ENCODE measurements at places on chromosomes 4 and X.

DNA sequence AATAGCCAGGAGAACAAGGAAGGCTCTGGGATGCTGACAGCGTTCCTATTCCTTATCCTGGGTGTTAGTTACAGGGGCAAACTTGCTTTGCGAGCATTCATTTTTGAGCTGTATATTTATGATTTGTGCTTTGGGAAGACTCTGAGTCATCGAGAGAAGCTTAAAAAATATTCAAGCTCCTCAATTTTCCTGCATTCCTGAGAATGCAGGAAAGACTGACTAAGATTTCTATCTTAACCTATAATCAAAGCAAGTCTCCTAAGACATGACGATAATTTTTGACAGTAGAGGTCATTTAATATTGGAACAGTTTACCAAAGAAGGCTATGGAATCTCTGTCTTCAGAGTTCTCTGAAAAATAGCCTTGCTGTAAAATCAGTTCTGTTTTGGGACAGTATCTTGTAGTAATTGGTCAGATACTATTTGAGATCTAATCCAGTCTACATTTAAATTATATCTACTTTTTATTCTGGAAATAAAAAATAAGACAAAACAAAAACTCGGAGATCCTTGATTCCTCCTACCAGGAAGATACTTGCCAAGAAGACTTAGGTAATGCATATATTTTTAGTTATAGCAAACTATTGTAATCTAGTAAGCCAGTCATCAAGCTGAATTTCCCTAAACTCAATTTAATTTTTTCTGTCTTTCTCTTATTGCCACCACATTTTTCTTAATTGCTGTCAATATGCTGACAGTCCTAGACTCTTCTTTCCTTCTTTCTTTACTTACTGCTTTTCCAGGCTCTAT lies 31.7 kb downstream of the BBS12 start:
- DNase-seq, result no peak

GRCh38 chr4:2827874-2828751 lies 15.5 kb upstream of the ADD1 start:
- DNase-seq, result no peak

- DNase-seq, result no peak
These were observed 479.5 kb upstream of the AGA start for GRCh38 chr4:177921715-177922114.

GRCh38 chrX:103197721-103198306 lies 17.1 kb upstream of the BEX4 start:
- DNase-seq, result no peak

- DNase-seq, result no peak
These were observed 1.1 kb downstream of the OCIAD2 start for GRCh38 chr4:48905363-48906015.

DNA sequence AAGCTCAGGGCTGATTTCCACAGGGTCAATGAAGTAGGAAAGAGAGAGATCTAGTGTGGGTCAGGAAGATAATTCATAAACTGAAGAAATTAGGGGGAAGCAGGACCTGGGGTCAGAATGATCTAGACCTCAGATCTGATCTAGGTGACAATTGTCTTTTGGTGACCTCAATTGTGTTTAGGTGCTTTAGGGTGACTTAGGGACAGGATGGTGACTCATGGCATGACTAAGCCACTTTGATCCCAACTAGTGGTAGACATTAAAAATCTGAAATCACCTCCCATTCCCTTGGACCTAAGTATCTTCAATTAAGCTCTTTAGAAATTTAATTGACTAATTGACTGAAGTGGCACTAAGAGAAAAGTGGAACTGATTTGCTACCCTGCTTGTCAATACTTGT lies 36.7 kb upstream of the GRXCR1 start:
- no peak for DNase-seq

DNA sequence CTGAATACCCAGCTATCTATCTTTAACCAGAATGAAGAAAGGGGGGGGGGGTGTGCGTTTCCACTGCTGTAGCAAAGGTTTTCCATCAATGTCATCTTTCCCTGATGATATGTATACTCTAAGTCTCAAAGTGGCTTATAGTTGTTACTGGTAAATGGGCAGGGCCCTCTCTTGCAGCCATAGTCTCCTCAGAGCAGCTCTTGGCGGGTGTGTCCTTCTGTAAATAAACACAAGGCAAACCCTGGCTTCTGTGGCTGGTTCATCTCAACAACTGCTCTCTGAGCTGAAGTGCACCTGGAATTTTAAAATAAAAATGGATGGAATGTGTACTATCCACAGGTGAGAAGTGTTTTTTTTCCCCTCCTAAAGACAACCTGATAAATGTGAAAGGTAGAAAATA lies 57.5 kb upstream of the SCML1 start:
- DNase-seq, result no peak

GRCh38 chr4:186725469-186726425 lies 2.1 kb upstream of the FAT1 start:
- DNase-seq, result no peak

GRCh38 chr4:40662962-40663604 lies 33.4 kb upstream of the RBM47 start:
- DNase-seq, result no peak

GRCh38 chrX:120290107-120290506 lies 21.2 kb downstream of the TMEM255A start:
- no peak for DNase-seq

DNA sequence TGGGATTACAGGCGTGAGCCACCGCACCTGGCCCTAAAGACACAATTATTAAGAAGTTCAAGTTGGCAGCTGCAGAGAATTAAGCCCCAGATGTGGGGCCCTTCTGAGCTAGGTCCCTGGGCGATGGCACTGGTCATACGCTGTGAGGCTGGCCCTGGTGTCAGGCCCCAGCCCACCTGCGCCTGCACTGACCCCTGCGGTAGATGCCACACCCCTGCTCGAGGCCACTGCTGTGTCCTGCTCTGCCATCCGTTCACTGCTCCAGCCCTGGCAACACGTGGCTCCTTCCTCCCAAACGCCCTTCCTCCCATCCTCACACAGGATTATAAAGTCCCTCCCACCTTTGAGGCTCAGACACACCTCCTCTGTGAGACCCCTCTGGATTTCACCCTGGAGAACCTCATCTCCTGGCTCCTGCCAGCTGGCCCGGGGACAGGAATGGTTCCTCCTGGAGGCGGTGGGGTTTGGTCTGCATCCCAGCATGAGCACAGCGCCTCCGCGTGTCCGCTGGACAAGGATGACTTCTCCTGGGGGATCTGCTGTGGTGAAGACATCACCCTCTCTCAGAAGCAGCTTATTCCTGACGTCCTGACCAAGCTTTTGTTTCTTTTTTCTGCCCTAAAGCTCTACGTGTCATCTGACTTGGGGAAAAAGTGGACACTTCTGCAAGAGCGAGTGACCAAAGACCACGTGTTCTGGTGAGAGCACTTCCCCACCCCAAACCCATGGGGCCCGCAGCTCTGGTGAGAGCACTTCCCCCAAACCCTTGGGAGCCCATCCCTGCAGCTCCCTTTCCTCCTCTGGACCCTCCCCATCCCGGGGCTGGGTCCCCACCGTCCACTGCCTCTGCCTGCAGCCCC lies 219.0 kb upstream of the PSAPL1 start:
- DNase-seq, result no peak

- DNase-seq, result no peak
These were observed 199.5 kb upstream of the HS3ST1 start for GRCh38 chr4:11628093-11628725.

GRCh38 chrX:137916090-137916746 lies 350.3 kb downstream of the ZIC3 start:
- DNase-seq, result no peak

DNA sequence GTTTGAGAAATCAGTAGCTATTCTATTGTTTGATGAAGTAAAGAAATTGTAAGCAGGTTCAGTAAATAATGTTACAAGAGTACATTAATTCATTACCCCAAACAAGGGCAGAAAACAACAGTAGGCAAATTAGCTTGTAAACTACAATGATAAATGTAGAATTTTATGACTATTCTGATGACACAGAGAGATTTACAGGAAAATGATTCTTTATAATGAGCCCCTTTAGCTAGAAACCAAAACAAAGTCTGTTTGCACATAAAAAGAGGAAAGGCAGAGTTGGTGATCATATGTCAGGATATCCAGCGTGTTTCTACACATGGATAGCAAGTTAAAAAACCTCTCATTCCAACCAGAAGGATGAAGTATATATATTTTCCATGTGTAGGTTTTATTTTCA lies 204.8 kb downstream of the CFAP299 start:
- no peak for DNase-seq

- DNase-seq, result no peak
These were observed 836 bp downstream of the GPM6A start for GRCh38 chr4:175811228-175811627.

- DNase-seq, result no peak
These were observed 635.6 kb downstream of the STPG2 start for GRCh38 chr4:97507587-97508245.

- no peak for DNase-seq
These were observed 86.1 kb downstream of the SH3RF1 start for GRCh38 chr4:169184686-169185085.

DNA sequence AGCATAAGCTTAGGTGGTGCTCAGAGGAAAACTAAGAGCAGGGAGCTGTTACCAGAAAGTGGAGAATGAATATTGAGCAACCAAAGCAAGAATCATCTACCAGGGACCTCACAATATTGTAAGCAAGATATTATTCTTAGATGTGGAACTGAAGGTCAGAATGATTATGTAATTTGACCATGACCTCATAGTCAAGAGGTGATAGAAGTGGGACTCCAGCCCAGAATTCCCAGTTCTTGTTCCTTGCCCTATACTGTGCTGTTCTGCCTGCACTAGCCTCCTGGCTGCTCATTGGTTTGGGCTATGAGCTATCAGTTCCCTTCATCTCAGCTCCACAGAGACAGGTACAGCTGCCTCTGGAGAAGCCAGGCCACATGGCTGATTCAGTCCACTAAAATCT lies 229.4 kb downstream of the LDB2 start:
- no peak for DNase-seq

DNA sequence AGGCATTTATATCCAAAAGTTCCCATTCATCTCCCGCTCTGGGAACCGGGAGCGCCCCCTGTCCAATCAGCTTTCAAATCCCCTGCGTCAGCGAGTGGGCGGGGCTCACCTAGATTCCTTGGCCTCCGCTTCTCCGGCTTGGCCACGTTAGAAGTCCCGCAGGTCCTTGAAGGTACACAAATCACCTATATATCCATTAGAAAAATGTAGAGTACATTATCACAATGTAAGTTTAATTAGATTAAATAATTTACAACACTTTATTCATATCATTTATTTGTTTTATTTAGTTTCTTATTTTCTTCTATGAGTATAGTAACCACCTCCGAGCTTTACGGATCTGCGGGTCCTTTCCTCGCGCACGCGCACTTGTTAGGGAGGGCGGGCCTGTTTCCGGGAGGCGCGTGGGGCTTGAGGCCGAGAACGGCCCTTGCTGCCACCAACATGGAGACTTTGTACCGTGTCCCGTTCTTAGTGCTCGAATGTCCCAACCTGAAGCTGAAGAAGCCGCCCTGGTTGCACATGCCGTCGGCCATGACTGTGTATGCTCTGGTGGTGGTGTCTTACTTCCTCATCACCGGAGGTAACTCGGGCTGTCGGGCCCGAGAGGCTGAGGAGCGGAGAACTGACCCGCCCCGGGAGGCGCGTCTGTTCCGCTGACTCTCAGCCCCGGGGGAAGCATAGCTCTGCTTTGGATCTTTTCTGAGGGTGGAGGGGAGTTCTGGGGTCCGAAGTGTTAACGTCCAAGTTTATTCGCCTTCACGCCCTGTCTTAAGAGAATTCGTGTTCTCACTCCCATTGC lies at the start of gene OSTC:
OSTC (plus strand) TSS at position 388 of the 802 bp plus-strand sequence; CDS start at position 445, 57 bp downstream.
- DNase-seq, result peak; percentile 93

DNA sequence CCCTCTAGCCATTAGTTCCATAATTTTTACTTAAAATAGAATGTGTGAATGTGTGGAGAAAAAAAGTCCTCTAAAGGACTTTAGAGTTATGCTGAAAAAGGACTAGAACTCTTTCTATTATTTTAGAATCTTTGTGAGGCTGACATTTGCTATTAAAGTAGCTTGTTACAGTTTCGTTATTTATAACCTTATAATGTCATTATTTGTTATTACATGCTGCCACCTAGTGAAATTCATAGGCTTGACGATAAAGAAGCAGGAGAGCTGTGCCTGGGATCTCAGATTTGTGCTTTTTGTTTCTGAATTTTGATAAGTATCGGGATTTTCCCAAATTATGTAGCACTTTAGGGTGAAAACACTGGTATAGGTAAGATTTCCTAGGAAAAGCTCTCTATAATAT lies 38.5 kb upstream of the TAPT1 start:
- DNase-seq, result no peak

DNA sequence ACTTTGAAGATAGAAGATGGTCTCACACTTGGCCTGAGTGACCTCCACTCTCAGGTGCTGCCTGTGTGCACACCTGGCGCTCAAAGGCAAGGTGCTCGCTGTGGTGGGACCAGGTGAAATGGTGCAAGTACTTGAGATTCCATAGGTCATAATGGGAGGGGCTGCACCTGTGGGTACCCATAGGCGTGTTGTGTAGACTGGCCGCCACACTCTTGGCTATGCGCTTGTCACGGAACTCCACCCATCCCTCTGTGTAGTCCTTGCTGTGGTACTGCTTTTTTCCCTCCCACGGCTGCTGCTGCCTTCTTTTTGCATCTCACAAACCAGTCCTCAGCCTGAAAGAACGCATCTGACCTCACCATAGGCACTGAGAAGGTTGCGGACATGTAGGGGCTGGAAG lies 27.0 kb downstream of the METAP1 start:
- no peak for DNase-seq

DNA sequence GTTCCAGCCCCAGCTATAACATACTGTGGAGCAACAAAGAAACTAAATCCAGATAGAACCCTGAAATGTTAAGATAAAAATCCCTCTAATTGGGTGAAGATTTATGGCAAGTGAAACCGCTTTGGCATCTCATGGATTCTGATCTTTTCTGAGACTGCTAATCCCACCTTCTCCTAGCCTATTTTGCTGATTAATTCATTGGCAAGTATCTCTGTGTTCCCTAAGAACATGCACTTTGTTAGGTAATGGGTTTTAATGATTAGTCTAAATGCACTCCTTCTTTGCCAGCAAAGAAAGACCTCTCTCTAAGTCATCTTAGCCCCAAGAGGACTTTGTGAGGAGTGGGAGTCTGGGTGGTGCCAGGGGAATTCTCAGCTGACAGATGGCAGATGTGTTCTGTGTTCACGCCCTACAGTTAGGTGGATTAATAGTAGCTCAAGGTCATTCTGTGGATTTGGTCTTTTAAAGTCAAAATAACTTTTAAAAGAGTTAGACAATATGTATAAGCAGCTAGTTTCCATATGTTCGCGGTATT lies 171.3 kb downstream of the UNC5C start:
- no peak for DNase-seq

DNA sequence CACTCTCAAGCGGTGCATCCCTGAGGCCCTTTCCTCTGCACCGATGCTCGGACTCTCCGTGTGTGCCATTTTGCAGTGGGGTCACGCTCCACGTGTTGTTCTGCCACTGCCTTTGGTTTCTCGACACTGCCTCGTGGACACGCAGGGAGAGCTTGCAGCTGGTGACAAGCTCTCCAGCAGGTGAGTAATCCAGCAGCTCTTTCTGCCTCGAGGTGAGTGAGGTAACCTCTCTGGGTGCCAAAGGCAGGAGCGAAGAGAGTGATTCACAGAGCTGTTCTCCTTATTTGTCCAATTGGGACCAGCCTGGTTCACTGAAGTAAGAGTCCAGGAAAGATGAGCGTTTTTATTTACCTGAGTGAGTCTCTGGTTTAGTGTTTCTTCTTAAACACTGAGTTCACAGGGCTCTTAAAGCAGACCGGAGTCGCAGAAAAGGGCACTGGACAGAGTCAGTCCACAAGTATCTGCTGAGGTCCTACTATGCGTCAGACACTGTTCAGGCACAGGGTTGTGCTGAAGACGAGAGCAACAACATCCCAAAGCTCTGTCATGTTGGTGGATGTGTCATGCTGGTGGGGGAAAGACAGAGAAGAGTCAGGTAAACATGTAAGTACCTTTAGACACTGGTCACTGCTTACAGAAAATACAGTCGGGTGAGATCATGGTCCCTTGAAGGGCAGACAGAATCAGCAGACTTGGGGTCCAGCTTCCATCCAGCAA lies 61.8 kb downstream of the FHDC1 start:
- no peak for DNase-seq

Data from activated CD8-positive, alpha-beta memory T cell treated with anti-CD3 and anti-CD28 coated beads, Interleukin-2, amount 50 U/mL, for 4 hours (primary cell).